ENCODE measurements at places on chromosomes 7 and 10. TPM values are rescaled to one million over a fixed set of nuclear protein-coding genes. Genes with fewer than 3 reads are reported as not detected.

ANKRD61 gene
- 1.2 TPM for total RNA-seq

SGCE gene
- total RNA-seq: 166 TPM

GRCh38 chr10:79434821-79435251 lies 10.6 kb downstream of the ZCCHC24 start:
- peak; percentile 72 for DNase-seq

PTPN20 gene
- total RNA-seq: not detected

PRKAG2 gene
- 5.2 TPM for total RNA-seq

GPR26 gene
- not detected for total RNA-seq

DNA sequence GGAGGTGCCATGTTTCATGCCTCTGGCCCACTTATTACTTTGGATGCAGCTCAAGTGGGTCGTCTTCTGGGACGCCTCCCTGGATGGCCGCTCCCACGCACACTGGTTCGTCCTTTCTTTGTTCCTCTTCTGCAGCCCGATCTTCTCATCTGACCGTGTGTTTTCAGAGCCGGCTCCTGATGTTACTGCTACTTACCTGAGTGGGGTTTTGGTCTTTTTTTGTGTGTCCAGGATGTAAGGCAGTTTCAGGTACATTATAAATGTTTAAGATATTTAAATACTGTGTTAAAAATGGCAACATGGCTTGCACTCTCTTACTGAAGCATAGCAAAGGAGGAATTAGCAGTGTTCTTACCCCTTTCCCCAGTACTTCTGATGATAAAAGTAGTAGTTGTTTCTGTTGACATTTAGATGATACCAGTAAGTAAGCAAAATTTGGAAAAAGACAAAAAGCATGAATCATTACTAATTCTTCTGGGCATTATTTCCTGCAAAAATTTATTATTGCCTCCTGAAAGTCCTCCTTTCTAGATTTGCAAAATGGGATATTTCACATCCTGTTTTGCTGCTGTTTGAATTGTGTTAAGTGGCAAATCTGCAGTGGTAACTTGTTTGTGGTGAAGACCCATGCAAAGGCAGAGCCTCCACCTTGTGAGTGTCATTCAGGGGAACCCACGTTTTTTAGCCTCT lies 59.4 kb downstream of the SHH start:
- DNase-seq: no peak

DCLRE1A gene
- total RNA-seq: 10.4 TPM

DNA sequence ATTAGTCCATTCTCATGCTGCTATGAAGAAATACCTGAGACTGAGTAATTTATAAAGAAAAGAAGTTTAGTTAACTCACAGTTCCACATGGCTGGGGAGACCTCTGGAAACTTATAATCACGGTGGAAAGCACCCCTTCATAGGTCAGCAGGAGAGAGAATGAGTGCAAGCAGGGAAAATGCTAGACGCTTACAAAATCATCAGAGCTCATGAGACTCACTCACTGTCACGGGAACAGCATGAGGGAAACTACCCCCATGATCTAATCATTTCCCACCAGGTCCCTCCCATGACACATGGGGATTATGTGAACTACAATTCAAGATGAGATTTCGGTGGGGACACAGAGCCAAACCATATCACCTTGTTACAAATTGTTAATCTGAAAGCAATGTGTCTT lies 15.8 kb downstream of the TAS2R39 start:
- DNase-seq: no peak

GRCh38 chr10:105658696-105659095 lies 1017.6 kb downstream of the SORCS3 start:
- peak; percentile 12 for DNase-seq

DNA sequence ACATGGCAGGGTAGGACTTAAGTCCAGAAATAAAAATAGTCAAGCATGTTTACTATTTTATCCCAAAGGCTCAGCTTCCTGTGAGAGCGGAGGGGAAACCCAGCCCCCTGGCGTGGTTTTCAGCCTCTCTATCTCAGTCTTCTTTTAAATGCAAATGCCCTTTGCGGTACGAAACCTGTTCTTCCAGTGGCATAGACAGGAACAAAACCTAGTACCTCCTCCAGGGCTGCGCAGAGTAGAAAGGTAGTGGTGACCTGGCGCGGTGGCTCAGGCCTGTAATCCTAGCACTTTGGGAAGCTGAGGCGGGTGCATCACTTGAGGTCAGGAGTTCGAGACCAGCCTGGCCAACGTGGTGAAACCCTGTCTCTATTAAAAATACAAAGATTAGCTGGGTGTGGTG lies 181.3 kb upstream of the FOXK1 start:
- no peak for DNase-seq

GRCh38 chr10:79453392-79453791 lies 8.0 kb upstream of the ZCCHC24 start:
- DNase-seq: no peak

ZNF727 gene
- not detected for total RNA-seq

DNA sequence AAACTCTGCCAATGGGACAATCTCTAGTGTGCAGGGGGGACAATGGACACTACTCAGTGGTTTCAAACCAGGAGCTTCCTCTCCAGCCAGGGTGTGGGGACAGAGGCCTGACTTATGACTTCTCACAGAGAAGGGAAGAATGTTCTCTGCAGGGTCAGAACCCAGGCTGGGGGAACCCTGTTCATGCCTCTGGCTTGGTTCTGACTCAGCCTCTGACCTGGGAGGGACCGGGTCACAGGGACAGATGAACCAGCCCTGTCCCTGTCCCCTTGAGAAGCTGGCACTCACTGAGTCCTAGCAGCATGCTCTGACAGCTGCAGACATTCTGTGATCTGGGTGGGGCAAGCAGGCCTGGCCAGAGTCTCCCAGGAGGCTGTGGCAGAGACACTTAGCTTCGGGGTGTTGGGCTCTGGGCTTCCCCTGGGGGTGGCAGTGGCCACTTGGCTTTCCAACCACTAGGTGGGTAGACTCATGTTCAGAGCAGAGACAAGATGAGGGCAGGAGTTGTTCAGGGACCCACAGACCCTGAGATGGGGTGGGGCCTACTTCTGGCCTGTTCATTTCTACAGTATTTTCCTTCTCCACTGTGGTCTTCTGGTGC lies 13.6 kb downstream of the TSPAN15 start:
- no peak for DNase-seq

DNA sequence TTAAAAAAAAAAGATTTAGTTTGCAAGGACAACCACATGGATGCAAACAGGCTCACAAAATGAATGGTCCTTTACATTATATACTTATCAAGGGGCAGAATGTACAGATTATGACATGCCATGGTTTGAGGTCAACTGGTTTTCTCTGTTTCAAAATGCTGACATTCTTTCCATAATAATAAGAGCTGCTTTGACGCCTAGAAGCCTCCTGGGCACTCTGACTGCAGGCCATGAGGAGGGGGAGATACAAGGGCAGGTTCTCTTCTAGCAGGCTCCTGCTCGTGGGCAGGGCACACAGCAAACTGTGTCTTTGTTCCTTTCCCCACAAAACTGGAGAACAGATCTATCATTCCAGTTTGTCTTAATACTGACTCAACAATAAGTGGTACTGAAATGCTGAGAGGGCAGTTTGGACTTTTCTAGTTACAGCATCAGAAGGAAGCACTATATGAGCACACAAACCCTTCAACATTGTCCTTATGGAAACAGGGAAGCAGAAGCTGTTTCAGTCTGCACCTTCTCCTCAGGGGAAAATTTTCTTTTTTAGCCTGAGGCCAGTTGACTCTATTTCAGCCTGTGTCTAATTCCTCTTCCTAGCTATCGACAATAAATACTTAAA lies 314.9 kb upstream of the AOAH start:
- DNase-seq: no peak

DNA sequence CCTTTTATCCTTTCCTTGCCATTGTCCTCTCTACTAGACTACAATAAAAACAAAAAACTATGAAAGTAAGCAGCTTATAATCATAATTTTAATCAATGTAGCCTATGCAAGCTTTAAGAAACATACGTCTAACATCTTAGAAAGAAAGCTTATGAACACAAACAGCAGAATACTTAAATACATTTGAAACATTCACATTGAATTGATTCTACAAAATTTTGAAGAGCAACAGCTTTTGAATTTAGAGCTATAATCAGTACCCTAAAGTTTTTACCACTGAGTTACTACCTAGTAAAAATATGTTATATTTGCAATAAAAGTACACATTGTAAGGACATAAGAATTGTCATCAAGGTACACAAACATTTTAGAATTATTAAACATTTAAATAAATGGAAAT lies 7.2 kb downstream of the MEOX2 start:
- DNase-seq: no peak

DNA sequence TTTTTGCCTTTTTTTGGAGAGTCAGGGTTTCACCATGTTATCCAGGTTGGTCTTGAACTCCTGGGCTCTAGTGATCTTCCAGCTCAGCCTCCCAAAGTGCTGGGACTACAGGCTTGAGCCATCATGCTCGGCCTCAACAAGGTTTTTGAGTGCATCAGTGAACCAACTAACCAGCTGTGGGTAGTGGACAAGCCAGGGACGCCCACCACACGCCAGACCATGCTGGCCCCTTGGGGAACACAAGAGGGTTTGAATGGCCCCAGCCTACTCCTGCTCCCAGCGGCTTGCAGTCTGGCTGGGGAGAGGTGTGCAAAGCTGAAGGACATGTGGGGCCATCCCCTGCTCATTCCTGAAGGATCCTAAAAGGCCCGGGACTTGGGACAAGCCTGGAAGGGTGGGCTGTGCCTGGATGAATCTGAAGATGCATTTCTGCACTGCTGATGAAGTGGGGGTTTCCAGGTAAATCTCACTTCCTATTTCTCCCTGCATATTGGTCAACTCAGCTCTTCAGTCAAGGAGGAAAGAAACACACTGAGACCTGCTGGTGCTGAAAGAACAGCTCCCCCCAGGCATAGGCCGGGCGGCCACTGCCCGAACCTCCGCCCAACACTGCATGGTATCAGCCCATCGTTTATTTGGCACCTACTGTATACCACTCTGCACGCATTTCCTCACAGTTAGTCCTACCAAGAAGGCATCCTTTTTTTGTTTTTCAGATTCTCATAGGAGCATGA lies 6.9 kb downstream of the MMD2 start:
- DNase-seq: peak; percentile 38

WASHC2C gene
- total RNA-seq: 11.8 TPM

MSMB gene
- not detected for total RNA-seq

- peak; percentile 33 for DNase-seq
Measured at GRCh38 chr7:101258243-101258731, 13.4 kb upstream of the FIS1 start.

DNA sequence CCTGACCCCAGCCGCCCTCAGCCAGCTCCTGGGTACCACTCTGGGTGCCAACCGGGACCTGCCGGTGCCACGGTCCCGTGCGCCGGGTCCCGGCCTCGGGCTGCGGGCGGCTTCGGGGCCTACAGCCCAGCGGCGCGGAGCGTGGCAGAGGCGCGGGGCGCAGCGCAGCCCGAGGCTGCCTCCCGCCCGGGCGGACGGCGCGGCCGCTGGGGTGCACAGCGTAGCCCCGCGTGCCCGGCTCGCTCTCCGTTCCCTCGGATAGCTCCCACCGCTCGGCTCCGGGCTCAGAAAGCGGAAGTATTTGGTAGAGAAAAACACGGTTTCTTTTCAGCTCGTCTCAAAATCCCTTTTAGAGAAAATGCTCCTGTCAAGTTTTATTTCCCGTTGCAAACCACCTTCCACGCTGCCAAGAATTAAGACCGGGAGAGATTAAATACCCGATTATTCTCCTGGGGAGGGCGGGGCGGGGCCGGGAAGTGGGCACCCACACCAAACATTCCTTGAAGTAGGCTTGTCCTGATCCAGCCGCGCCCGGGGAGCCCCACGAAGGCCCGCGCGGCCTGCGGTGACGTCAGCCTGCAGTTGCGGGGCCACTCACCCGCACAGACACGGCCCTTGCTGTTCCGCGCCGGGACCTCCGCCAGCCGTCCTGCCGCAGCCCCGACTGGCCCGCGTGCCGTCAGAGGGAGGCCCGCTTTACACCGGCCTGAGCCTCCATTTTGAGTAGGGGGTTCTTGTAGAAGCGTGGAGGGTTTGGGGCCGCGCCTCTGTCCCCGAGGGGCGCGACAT lies 7.2 kb downstream of the HOXA13 start:
- no peak for DNase-seq

- peak; percentile 98 for DNase-seq
Measured at GRCh38 chr10:78805176-78805575, 263.6 kb upstream of the ZMIZ1 start.

- DNase-seq: no peak
Measured at GRCh38 chr10:4581929-4582328, 244.1 kb upstream of the AKR1E2 start.

DNA sequence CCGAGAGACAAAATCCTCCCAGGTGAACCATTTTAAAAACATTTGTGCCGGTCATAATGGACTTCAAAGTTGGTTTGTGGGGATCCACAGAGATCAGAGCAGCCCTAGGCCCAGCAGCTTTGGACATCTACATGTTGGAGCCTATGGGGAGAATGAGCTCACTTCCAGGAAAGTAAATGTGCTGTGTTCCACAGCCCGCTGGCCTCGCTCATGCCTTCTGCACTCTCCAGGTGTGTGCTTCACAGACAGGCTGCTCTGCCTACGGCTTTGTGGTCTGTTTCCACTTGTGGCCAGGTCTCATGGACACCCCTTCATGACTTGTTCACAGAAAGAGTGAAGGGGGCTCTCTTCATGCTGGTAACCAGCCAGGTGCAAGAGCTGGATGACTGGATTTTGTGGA lies 141.6 kb downstream of the ADARB2 start:
- DNase-seq: no peak

GATA3 gene
- 2.3 TPM for total RNA-seq

AKR1E2 gene
- not detected for total RNA-seq

DNA sequence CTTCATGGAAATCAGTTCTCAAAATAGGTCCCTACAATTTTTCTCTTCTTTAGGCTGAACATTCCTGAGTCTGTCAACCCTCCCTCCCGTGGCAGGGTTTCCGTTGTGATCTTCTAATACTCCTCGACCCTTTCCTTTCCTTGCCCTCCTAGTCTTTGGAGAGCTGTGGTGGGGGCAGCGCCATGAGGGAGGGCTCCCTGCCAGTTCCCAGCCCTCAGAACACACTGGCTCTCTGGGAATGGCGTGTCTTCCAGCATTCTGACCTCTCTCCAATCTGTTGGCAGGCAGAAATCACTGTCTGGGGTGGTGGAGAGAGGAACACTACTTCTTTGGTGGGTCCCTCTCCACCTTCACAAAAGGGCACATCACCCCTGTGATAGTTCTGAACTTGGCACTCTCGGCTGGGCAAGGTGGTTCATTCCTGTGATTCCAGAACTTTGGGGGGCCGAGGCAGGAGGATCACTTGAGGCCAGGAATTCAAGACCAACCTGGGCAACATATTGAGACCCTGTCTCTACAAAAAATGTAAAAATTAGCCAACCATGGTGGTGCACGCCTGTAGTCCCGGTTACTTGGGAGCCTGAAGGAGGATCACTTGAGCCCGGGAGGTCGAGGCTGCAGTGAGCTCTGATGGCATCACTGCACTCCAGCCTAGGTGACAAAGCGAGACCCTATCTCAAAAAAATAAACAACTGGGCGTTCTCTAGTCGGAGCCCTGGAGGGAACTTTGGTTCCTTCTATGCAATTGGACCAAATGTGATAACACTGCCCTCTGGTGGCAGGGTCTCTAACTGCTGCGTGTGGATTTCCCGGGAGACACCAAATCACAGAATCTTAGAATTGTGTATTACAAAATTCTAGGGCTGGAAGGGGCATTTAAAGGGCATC lies 13.1 kb upstream of the ARPC1A start:
- peak; percentile 61 for DNase-seq

- peak; percentile 82 for DNase-seq
Measured at GRCh38 chr7:20033621-20034400, 183.4 kb downstream of the MACC1 start.
